ENCODE measurements at places on chromosomes 1 and 21.
A peak's percentile ranks its signal among the peaks of the same experiment; 100 is the strongest.

DNA sequence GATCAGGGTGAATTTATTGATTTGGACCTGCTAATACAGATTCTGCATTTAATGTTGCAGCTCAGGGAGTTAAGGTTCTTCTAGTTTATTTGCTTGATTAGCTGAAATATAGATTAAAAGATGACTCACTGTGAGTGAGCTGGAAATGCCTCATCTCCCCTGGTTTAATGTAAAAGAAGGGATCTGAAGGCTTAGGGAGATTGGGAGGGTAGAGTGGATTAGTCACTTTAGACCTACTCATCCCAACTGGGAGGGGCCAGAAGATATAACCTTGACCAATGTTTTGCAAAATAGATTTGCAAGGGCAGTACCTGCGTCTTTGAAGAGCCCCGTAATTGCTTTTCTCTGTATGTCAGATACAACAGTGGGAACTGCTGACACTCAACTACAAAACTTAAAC, 922.8 kb upstream of the ADGRL4 start:
- DNase-seq, result no peak

GRCh38 chr1:44401256-44402228, 3.5 kb upstream of the RNF220 start:
- DNase-seq, result no peak

GRCh38 chr21:46596201-46596600, 8.7 kb downstream of the S100B start:
- no peak for DNase-seq

- DNase-seq, result no peak
Observed at GRCh38 chr21:26194326-26194725, 23.8 kb upstream of the APP start.

GRCh38 chr1:9680091-9680490, 28.6 kb downstream of the PIK3CD start:
- DNase-seq, result no peak

- DNase-seq, result no peak
Observed at GRCh38 chr1:2460996-2461751, 14.9 kb upstream of the PLCH2 start.

DNA sequence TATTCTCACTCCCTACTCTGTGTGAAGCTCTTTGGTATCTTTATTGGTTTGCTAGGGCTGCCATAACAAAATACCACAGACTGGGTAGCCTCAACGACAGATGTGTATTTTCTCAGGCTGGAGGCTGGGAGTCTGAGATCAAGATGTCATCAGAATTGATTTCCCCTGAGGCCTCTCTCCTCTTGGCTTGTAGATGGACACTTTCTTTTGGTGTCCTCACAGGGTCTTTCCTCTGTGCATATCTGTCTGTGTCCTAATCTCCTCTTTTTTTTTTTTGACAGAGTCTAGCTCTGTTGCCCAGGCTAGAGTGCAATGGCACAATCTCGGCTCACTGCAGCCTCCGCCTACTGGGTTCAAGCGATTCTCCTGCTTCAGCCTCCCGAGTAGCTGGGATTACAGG, 71.4 kb upstream of the KCNJ6 start:
- DNase-seq, result no peak

DNA sequence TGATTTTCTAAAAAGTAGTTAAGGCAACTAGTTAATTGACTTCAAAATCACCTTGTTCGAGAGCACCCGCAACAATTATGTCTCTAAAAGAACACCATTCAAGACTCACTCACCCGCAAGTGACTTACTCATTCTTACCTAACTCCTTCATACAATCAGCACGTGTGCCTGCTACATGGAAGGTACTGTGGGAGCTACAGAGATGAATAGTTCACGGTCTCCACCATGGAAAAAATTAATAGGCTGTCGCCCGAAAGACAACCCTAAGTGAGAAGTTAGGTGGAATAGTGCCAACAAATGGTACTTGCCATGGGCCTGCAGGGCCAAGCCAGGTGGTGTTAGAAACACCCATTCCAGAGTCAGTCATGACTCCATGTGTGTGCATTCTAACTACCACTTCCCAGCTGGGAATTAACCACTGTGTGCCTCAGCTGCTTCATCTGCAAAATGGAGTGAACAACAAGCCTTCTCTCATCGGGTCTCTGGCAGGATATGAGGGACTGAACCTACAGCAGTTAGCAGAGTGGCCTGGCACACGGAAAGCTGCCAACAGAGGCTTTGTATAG, 7.1 kb downstream of the SSBP3 start:
- no peak for DNase-seq

DNA sequence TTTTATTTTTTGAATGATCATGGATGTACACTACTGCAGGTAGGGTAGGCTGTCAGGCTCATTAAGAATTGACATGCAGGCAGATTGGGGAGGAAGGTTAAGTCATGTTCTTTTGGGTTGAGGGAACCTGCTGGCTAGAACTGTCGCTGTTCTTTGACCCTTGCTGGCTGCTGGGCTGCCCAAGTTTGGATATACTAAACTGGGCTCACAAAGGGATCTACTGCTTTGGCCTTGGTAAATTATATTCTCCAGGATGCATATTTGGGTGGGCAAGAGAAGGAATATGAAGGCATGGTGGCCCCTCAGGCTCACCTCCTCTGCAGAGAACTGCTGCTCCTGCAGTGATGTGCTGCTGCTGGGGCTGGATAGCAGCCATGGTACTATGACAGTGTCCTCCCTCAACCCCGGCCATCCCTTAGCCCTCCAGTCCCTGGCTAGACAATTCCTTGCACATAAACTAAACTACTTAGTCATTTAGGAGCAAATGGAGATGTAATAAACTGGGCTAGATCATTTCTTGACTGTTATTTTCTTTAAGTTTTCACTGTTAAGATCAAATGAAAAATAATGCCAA, 6.1 kb downstream of the ATP1A1 start:
- DNase-seq, result no peak

GRCh38 chr1:7519181-7519860, 251.8 kb upstream of the VAMP3 start:
- DNase-seq, result no peak

DNA sequence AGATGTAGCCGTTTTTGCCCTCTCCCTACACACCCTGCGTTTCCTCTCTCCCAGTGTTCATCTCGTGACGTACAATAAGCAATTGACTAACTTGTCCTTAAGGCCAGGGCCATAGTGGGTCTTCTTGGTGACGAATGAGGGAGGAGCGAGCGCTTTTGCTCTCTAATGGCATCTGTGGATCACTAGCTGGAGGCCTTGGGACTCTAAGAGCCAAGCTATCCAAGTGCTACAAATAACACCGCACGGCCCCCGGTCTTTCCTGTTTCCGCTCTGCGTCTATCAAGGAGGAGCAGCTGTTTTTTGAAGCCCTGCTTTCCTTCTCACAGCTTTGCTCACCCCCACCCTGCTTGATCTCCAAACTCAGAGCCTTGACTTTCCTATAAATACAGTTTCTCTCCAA, 25.2 kb downstream of the EVA1C start:
- DNase-seq, result no peak

DNA sequence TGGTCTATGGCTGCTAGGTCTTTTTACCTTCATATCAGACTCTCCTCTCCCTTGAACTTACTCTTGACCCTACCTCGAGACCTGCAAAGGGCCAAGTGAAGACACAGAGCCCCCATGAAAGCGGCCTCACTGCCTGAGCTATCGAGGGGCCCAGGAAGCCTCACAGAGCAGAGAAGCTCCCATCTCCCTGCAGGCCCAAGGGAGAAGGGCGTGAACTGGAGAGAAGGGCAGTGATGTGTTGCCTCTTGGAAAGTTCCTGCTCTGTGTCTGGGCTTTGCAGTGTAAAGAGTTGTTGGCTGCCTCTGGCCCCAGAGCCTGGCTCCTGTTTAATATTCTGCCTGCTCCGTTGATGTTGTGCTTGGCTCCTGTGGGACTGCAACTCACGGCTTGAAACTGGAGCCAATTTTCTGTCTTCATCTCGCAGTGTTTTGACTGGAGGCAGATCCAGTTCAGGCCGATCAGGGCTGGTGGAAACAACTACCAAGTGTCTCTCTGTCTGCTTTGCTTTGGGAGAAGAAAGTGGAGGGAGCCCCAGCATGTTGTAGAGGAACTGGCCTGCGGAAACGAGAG, 4.3 kb downstream of the SERTAD4 start:
- no peak for DNase-seq

DNA sequence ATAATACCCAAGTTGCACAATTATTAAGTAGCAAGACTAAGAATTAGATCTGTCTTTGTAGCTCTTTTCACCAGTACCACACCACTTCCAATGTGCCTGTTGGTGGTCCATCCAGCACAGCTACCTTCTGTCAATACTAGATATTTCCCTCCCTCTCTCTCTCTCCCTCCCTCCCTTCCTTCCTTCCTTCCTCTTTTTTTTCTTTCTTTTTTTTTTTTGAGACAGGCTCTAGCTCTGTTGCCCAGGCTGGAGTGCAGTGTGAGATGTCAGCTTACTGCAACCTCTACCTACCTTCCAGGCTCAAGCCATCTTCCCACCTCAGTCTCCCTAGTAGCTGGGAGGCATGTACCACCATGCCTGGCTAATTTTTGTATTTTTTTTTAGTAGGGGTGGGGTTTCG, 21.1 kb downstream of the KPNA6 start:
- DNase-seq, result no peak

GRCh38 chr1:205424901-205425600, 3.2 kb upstream of the LEMD1 start:
- no peak for DNase-seq

GRCh38 chr1:74422421-74423292, 89.8 kb downstream of the LRRC53 start:
- no peak for DNase-seq

DNA sequence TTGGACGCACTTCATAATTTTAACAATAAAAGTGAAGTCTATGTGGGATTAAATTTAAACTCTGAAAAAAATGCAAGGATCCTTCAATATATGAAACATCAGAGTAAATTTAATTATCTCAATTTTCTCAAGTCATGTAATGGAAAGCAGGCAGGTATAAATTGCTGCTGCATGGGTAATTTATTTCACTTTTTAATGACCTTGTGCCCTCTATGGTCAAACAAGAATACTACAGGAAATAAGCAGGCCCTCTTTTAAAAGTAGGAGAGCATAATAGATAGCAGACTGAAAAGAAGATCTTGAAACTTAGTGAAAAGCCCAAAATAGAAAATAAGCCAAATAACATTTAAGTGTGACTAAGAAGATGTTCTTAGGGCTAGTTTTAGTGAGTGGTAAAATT, 22.9 kb downstream of the BCAS2 start:
- no peak for DNase-seq

GRCh38 chr21:26814386-26814785, 30.8 kb downstream of the ADAMTS1 start:
- peak; percentile 72 for DNase-seq

- DNase-seq, result no peak
Observed at GRCh38 chr21:16322454-16322853, 592.7 kb downstream of the USP25 start.

DNA sequence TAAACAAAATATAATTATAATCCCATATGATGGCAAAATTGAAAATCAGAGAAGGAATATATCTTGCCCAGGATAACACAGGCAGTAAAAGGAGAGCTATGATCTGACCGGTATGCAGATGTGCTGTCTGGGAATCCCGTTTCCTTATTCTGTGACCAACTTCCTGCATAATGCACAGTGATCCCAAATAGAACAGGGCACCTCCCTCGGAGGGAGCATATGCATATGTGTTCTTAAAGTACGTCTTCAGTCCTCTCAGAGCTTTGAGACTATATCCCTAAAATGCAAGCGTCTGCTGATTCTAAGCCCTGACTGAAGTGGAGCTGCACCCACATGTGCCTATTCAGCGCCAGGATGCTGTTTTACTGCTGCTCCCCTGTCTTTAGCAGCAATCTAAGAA, 366.1 kb upstream of the PTBP2 start:
- DNase-seq, result no peak

DNA sequence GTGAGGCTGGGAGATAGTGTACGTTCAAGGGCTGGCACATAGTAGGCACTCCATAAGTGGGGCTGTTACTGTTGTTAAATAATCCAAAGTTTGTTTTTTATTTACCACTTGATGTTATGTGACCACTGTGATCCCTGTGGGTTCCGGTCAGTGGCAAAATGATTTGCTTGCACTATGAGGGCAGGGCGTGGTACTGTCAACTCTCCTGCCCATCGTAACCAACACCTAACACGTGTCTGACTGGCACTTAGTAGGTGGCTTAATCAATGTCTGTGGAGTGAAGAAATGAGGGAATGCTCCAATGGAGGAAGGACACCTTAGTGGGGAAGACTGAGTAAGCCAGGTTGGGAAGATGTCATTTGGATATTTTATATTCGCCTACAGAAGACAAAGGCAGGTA, 14.6 kb downstream of the ADORA1 start:
- DNase-seq, result no peak

- no peak for DNase-seq
Observed at GRCh38 chr1:25467193-25467592, 36.5 kb downstream of the MACO1 start.

GRCh38 chr1:219330669-219331068, 157.0 kb downstream of the LYPLAL1 start:
- no peak for DNase-seq

DNA sequence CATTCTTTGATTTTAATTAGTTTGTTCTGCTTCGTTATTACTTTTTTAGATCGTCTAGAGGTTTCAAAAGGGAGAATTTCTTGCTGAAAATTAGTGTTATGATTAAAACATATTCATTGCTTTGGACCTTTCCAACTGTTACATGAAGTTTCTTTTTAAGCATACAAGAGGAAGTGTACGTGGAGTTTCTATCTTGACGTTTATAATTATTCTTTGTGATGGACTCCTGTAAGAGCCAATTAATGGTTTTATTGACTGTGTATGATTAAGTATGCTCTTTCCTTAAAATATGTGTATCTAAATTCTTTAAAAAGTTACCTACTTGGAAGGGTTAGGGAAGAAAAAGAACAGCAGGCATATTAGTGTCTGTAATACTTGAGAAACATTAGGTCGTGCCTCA, 37.8 kb downstream of the SPEN start:
- DNase-seq, result no peak

- peak; percentile 50 for DNase-seq
Observed at GRCh38 chr1:234675572-234675971, 65.6 kb upstream of the IRF2BP2 start.

DNA sequence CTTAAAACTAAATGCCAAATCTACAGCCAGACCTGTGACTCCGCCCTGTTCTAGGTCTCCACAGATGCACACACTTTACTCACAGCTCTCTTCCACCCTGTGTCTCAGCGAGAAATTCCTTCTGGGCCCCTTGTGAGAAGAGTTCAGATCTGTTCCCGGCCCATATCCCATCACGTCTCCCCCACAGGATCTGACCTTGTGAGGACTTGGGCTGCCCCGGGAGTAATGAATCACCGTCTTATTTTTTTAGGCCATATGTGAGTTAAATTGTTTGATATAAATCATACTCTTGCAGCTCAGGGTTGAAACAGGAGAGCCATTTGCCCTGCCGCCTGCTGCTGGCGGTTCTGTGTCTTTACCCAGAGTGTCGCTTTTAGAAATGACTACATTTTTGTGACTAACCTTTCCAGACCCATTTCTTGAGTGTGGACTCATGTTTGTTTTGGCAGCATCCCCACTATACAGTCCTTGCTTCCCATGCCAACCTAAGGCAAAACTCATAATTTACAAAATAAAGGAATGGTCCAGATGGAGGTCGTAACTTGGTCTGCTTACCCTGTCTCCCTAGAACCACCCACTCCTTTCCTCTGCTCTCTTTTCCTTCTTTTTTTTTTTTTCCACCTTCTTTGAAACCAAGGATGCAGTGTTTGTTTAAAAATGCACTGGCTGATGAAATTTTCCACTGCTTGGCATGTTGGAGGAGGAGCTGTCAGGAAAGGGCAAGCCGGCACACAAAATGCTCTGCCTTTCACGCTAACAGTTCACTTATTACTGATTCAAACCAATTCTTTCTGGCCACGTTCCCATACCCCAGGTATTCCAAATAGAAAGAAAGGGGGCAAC, 98.0 kb upstream of the C1orf105 start:
- no peak for DNase-seq

All from retinal pigment epithelial cell (primary cell).